Activated CD8-positive, alpha-beta memory T cell treated with anti-CD3 and anti-CD28 coated beads for 1 hour (primary cell): ENCODE measurements at places on chromosomes 7 and 10.

- no peak for DNase-seq
These were observed 21.3 kb downstream of the GRM8 start for GRCh38 chr7:127231415-127231814.

GRCh38 chr10:110176141-110177030 is 31.0 kb upstream of the MXI1 start:
- no peak for DNase-seq

- no peak for DNase-seq
These were observed 45.1 kb downstream of the ZNF503 start for GRCh38 chr10:75356484-75356883.

GRCh38 chr10:48494611-48495010 is 110.3 kb downstream of the ARHGAP22 start:
- DNase-seq: no peak

DNA sequence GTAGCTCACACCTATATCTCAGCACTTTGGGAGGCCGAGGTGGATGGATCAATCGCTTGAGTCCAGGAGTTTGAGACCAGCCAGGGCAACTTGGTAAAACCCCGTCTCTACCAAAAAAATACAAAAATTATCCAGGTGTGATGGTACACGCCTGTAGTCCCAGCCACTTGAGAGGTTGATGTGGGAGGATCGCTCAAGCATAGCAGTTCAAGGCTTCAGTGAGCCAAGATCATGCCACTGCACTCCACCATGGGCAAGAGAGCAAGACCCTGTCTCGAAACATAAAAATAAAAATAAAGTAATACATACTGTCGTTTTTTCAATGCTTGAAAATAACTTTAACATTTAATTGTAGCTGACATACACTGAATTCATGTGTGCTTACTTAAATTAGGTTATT is 57.3 kb downstream of the REEP3 start:
- DNase-seq: no peak

- no peak for DNase-seq
These were observed 67.0 kb upstream of the CFAP46 start for GRCh38 chr10:133009218-133009950.

DNA sequence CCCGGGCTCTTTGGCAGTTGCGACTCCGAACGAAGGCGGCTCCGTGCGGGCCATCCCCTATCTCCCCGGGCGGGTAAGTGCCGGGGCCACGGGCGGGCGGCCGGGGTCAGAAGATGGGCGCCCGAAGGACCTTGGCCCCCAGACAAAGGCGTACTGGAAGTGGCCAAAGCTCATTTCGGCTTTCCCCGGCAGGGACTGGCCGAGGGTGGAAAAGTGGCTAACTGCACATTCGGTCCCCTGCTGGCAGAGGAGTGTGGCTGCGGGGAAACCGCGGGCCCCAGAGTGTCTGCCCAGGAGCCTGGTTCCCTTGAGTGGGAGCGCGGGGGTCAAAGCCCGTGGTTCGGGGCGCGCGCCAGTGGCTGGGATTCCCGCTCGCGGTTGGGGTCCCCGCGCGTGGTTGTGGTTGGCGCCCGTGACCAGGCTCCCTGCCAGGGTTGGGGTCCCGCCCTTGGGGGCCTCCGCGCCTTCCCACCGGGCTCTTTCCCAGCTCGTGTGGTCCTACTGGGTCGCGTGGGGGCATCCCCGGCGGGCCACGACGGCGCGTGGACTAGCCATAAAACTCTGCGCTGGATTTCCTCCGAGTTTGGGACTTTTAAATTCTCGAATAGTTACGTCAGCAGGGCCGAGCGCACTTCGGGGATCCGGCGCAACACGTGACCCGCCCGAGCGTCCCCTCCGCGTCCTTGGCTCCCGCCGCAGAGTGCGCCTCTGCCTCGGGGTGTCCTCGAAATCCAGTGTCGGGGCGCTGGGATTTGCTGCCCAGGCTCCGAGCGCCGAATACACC is 124.4 kb downstream of the TACC2 start:
- no peak for DNase-seq

- DNase-seq: no peak
These were observed 213.8 kb downstream of the MLLT10 start for GRCh38 chr10:21747809-21748208.

DNA sequence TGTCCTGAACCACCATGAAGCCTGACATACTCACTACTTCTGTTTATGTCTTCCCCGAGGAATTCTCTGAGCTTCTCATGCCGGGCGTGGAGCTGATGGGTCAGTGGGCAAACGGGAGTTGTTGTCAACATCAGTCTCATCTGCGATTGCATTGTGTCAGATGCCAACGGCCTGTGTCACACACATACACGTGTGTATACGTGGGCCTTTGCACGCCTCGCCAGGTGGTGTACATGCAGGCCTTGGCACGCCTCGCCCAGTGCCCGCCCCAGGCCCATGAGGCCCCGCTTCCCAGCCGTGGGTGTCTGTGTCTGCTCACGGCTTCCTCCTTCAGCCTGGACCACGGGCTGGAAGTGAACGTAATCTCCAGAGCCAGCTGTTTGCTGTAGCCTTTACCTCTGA is 7.5 kb upstream of the CSGALNACT2 start:
- DNase-seq: no peak

DNA sequence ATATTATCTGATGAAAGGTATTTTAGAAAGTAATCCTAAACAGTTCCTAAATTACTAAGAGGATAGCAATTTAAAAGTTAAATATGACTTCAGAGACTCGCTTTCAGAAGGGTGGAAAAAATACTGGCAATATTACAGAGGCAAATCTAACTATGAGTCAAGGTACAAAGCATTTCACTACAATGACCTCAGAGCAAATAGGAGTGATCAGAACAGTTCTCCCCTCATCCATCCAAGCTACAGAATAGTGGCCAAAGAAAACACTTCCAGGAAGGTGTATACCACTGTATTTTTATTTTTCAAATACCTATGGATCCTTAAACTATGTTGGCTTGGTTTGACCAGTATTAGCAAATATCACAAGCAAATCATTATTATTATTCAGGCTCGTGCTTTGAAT is 112.8 kb upstream of the ODAD2 start:
- no peak for DNase-seq

GRCh38 chr7:75944507-75944906 is 29.6 kb downstream of the POR start:
- no peak for DNase-seq

DNA sequence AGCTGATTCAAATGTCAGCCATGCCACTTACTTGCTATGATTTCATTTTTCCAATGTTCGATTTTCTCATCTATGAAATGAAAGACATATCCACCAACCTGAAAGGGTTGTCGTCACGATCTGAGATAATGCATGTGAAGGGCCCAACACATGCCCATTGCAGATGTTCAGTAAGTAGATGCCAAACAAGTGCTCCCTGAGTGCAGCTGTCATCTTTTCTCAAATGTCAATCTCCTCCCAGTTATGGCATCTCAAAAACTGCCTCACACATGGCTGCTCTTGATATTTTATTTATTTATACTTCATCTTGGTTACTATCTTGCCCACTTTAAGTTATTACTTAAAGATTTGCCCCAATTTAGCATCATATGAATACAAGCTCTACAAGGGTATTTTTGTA is 16.8 kb downstream of the CPEB3 start:
- no peak for DNase-seq

DNA sequence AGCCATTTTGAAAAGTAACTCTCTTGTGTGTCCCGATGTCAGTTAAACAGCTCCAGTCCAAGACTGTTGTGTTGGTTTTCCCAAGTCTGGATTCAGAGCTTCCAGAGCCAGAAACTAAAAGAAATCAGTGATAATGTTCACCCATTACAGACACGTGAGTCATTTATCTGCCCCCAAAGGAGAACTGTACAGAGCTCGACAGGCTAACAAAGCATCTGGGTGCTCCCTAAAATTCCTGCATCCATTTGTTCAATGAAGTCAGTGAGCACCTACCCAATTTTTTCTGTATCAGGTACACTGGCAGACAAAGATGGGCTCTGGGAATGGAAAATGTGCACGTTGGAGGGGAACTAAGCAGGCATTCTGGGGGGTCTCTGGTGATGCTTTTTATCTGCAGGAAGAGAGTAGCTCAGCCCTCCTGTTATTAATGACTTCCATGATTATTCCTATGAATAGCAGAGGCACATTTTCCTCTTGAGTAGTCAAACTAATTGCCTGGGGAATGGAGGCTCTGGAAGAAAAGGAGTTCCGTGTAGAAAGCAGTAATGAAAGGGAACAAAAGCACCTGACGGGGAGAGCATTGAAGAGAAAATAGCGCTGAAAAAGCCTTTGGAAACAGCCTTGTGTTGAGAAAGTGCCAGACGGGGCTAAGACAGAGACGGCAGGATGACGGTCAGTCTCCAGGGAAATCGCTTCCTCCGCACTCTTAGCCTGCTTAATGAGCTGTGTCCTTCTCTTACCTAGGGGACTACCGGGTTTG is 75.3 kb downstream of the GAD2 start:
- DNase-seq: no peak

- no peak for DNase-seq
These were observed 733 bp upstream of the ARL5B start for GRCh38 chr10:18658271-18659124.

DNA sequence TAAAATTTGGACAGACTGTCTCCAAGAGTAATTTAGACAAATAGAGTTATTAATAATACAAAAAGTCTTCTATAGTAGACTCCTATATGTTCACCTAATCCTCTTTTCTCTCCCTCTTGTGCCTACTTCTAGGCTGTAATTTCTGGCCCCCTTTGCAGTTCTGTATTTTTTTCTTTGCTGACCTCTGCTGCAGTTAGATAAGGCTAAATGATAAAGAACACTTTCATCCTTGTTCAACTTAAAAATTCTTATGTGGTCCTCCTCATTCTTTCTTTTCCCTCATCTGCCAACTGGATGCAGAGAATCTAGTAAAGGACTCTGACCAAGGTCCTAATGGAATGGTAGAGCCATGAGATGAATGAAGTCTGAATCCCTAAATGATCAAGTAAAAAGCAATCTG is 20.1 kb downstream of the GLCCI1 start:
- DNase-seq: no peak

DNA sequence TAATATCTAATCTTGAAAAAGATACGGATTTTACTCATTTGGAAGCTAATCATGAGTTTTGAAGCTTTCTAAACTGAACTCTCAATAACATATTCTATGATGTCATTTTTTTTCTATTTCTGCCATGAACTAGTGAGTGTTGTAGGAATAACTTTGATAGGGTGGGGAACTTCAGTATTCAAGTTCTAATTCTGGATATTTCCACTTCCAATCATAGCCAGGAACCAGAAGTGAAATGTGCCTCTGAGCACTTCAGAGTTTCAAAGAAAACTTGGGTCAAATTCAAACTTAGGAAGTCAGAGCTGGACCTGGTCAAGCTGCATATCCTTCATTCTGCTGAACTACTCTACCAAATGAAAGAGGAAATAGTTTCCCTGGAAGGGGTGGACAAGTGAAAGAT is 847 bp downstream of the AGMO start:
- no peak for DNase-seq

- no peak for DNase-seq
These were observed 30.5 kb upstream of the MAP3K8 start for GRCh38 chr10:30403494-30403893.

GRCh38 chr7:124515106-124515830 is 250.3 kb downstream of the GPR37 start:
- DNase-seq: no peak

DNA sequence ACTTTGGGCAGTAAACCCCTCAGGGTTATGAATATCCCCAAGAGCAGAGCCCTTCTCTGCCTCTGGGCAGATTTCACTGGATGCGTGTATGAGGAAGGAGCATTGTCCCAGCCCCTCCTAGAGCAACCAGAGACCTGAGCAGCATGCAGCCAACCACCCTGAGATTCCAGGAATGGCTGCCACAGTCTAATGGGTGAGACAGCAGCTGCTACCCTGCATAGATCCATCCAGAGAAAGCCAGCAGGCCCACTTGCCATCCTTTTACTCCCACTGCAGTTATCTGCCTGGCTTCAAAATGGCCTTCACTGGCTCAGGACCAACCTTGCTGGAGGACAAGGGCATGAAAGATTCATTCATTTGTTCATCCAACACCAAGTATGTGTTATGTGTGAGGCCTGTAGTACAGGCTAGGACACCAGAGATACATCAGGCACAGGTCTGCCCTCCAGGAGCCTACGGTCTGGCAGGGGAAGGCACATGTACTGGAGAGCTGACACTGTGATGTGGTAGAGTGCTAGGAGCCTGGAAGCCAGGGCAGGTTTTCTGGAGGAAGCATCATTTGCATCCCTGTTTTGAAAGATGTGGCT is 26.2 kb upstream of the C10orf105 start:
- no peak for DNase-seq

GRCh38 chr10:52488606-52489485 is 174.8 kb downstream of the DKK1 start:
- no peak for DNase-seq

GRCh38 chr10:102064868-102065560 is at the start of gene HPS6:
HPS6 (plus strand) TSS chr10:102065349; CDS start chr10:102065475, 126 bp downstream.
- peak; percentile 80 for DNase-seq

- no peak for DNase-seq
These were observed 10.9 kb upstream of the TAS2R39 start for GRCh38 chr7:143172354-143172753.

GRCh38 chr10:92150823-92151222 is 140.1 kb downstream of the CPEB3 start:
- no peak for DNase-seq

- DNase-seq: no peak
These were observed 17.9 kb upstream of the LRRC18 start for GRCh38 chr10:48957361-48958151.

GRCh38 chr7:99806839-99807478 is 20.9 kb upstream of the CYP3A43 start:
- no peak for DNase-seq

- DNase-seq: no peak
These were observed 6.2 kb upstream of the TRIP6 start for GRCh38 chr7:100860702-100861615.

DNA sequence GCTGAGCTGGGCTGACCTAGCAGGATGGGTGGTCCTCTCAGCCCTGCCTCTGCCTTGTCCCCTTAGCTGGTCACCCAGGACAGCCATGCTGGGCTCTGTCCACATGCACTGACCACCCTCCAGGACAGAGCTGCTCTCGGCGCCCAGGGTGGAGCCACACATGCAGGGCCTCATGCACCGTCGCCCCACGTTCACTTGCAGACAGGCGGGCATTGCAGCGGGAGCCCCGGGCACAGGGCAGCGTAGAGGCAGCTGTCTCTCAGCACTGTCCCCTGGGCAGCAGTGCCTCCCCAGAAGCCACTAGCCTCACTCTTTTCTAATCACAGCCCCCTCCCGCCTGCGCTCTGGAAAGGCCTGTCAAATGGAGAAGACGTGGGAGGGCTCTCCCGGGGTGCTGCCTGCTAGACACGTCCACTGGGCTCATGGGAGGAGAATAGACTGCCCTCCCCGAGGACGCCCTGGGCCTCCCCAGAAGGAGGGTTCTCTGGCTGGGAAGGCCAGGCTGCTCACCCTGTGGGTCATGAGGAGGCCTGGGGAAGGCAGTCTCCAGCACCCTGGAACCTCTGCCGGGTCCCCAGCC is 37.4 kb downstream of the YKT6 start:
- no peak for DNase-seq

GRCh38 chr10:22607261-22607660 is 107.1 kb downstream of the PIP4K2A start:
- DNase-seq: no peak

DNA sequence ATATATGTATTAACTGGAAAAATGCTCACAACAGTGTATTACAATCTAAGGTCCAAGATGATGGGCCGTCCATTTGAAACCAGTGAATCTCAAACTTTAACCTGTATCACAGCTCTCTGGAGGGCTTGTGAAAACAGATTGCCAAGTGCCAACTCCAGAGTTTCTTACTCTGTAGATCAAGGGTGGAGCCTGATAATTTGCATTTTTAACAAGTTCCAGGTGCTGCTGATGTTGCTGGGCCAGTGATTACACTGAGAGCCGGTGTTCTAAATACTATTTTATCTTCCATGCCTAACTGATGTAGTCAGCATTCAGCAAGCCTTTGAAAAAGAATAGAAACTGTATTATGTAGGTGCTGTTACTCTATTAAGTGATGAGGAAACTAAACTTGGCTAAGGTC is 269.9 kb upstream of the FERD3L start:
- no peak for DNase-seq
